Right lobe of liver (tissue), 6 donors: ENCODE measurements at places on chromosomes 4 and X. TPM values are rescaled to one million over a fixed set of nuclear protein-coding genes. Genes with fewer than 3 reads are reported as not detected.

DNA sequence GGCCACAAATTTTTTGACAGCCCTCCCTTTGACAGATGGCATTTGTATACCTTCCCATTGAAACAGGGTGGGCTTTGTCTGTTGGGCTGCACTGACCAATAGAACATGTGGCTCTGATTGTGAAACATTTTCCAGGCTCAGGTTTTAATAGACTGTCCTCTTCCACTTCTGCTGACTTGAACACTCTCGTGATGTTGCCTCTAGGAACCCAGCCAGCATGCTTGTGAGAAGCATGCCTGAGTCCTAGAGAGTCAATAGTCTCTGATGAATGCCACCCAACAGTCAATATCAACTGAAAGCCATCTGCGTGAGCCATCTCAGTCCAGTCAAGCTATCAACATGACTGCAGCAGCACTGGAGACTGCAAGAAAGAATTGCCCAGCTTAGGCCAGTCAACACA is 290.0 kb downstream of the SLC7A11 start:
- no peaks in the 10 kb centered on the region for H3K36me3 ChIP-seq
- H3K4me1 ChIP-seq = no peaks in the 10 kb centered on the region
- no peak overlapping the region for H3K4me3 ChIP-seq
- DNase-seq = no peak
- no peaks in the 10 kb centered on the region for H3K27me3 ChIP-seq

DNA sequence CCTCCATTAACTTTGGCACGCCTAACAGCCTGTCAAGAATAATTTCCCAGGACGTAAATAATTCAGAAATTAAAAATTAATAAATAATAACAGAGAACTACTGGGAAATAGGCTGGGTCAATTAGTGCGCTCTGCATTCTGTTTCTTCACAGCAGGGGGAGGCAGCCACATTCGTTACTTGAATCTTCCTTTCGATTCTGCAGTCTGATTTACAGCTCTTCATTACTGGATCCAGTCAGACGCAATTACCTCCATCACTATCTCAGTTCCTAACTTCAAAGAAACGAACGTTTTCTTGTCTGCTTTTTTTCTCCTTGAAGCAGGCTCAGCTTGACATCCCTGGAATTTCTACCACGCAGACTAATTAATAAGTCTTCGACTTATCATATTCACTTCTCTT is 9.0 kb upstream of the RPL34 start:
- H3K27me3 ChIP-seq = no peaks in the 10 kb centered on the region
- H3K4me1 ChIP-seq = no peaks in the 10 kb centered on the region

- H3K27ac ChIP-seq = no peak overlapping the region
- DNase-seq = no peak
- no peaks in the 10 kb centered on the region for H3K36me3 ChIP-seq
- H3K27me3 ChIP-seq = no peaks in the 10 kb centered on the region
- no peaks in the 10 kb centered on the region for H3K4me1 ChIP-seq
- H3K4me3 ChIP-seq = no peak overlapping the region
Measured at GRCh38 chr4:151169223-151169622, 69.8 kb downstream of the RPS3A start.

GRCh38 chrX:134538316-134538715 is 78.4 kb downstream of the HPRT1 start:
- DNase-seq = no peak
- no peak overlapping the region for H3K27ac ChIP-seq
- no peaks in the 10 kb centered on the region for H3K27me3 ChIP-seq
- H3K36me3 ChIP-seq = no peaks in the 10 kb centered on the region
- no peak overlapping the region for H3K4me3 ChIP-seq

The BEND2 gene
- not detected for total RNA-seq

The TLR1 gene
- 5.1 TPM for total RNA-seq

The AR gene
- 67.8 TPM for total RNA-seq

DNA sequence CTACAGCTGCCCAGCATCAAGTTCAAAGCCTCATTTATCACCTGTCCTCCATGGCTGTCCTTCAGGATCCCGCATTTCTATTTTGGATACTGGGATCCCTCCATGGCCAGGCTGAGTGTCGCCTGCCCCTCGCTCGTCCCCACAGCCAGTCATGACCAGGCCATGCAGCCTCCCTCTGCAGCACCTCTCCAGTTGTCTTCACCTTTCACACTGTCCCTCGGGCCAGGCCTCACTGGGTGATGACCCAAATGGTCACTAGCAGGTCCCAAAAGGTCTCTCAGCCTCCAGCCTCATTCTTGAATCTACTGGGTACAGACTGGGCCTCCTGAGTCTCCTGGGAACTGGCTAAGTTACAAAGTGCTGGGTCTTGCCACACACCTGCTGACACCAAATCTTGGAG is 48.7 kb upstream of the HELT start:
- H3K4me1 ChIP-seq = peaks cover 10% of the 10 kb centered on the region
- no peaks in the 10 kb centered on the region for H3K36me3 ChIP-seq
- H3K27ac ChIP-seq = no peak overlapping the region
- H3K4me3 ChIP-seq = no peak overlapping the region
- DNase-seq = no peak

The C4orf50 gene
- total RNA-seq = not detected

The CXCL11 gene
- total RNA-seq = not detected

- H3K27me3 ChIP-seq = no peaks in the 10 kb centered on the region
- no peak overlapping the region for H3K27ac ChIP-seq
- H3K4me1 ChIP-seq = no peaks in the 10 kb centered on the region
Measured at GRCh38 chrX:39652336-39652735, 445.4 kb downstream of the BCOR start.

DNA sequence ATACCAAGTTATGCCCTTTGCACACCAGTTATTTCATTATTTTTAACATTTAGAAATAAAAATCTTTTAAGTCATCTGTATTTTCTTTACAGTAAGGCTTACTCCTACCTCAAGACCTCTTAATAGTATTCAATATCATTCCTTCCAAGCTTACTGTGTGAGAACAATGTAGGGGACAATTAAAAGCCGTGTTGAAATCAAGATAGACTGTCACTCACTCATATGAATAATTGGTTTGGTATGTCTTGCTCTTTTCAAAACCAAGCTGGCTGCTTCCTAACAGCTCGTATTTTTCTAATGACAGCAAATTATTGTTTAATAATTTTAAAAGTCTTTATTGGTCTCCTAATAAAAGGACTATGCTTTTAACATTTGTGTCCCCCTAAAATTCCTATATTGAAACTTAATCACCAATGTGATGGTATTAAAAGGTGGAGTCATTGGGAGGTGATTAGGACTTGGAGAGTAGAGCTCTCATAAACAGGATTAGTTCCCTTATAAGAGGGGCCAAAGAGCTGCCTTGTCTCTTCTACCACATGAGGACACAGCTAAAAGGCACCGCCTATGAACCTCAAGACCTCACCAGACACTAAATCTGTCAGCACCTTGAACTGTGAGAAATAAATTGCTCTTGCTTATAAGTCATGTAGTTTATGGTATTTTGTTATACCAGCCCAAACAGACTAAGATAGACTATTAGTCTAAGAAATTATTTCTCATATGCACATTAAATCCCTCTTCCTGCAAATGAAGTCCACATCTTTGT is 4.1 kb downstream of the ABCB7 start:
- no peak overlapping the region for H3K27ac ChIP-seq
- H3K4me3 ChIP-seq = no peak overlapping the region
- no peaks in the 10 kb centered on the region for H3K27me3 ChIP-seq
- no peak for DNase-seq

- no peak overlapping the region for H3K4me3 ChIP-seq
- no peaks in the 10 kb centered on the region for H3K36me3 ChIP-seq
- no peak overlapping the region for H3K27ac ChIP-seq
- no peaks in the 10 kb centered on the region for H3K4me1 ChIP-seq
- DNase-seq = no peak
Measured at GRCh38 chrX:12297353-12297752, 159.1 kb downstream of the FRMPD4 start.

- H3K27me3 ChIP-seq = peaks cover 16% of the 10 kb centered on the region
- no peak for DNase-seq
- H3K27ac ChIP-seq = no peak overlapping the region
- no peak overlapping the region for H3K4me3 ChIP-seq
Measured at GRCh38 chr4:74366367-74366911, 1.5 kb downstream of the EREG start.

The ARHGEF38 gene
- total RNA-seq = 0.13 TPM

- no peaks in the 10 kb centered on the region for H3K36me3 ChIP-seq
- H3K4me3 ChIP-seq = no peak overlapping the region
- peaks cover 37% of the 10 kb centered on the region for H3K4me1 ChIP-seq
- DNase-seq = no peak
- H3K27ac ChIP-seq = no peak overlapping the region
Measured at GRCh38 chr4:6962211-6963041, 52.8 kb downstream of the TBC1D14 start.

The VAMP7 gene
- 27.7 TPM for total RNA-seq

The ARSJ gene
- total RNA-seq = 7.7 TPM

The CLGN gene
- total RNA-seq = 8.5 TPM

- H3K4me1 ChIP-seq = peaks cover 13% of the 10 kb centered on the region
- H3K27me3 ChIP-seq = no peaks in the 10 kb centered on the region
- no peak overlapping the region for H3K27ac ChIP-seq
Measured at GRCh38 chr4:122830426-122831095, 3.9 kb downstream of the FGF2 start.

- DNase-seq = no peak
- H3K36me3 ChIP-seq = peaks cover 14% of the 10 kb centered on the region
- peaks cover 14% of the 10 kb centered on the region for H3K4me1 ChIP-seq
- H3K4me3 ChIP-seq = peak overlapping the region; percentile 83
- H3K27me3 ChIP-seq = no peaks in the 10 kb centered on the region
Measured at GRCh38 chr4:4247696-4248028, 361 bp downstream of the TMEM128 start.

DNA sequence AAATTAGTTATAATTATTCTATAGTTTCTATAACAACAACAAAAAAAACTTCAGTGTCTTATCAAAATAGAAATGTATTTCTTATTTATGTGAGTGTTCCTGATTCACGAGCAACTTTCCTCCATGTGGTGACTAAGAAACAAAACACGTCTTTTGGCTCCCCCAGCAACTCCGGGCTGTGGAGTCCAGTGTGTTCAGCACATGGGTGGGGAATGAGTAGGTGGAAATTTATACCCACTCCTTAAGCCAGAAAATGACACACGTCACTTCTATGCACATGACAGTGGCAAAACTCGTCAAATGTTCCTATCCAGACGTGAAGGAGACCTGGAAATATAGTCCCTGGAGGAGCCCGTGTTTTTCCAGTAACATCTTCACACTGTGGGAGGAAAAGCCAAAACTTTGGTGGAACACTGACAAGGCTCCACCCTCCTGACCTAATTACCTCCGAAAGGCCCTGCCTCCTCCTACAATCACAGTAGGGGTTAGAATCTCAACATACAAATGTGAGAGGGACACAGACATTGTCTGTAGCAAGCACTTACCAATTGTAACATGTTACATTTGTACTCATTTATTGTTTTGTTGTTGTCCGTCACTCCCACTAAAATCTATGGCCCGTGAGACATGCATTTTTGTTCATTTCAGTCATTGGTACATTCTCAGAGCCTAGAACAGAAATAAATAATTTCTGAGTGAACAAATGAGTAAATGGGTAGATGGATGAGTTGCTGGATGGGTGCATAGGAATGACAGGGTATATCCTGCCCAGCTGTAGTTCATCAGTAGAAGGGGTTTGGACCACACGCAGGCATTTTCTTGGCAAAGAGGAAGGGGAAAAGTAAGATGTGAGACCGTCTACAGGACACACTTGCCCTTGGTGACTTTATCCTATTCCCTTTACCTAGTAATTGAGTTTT is 605.8 kb upstream of the TENM3 start:
- H3K4me1 ChIP-seq = no peaks in the 10 kb centered on the region
- H3K27ac ChIP-seq = no peak overlapping the region
- no peak overlapping the region for H3K4me3 ChIP-seq
- no peak for DNase-seq
- no peaks in the 10 kb centered on the region for H3K27me3 ChIP-seq
- H3K36me3 ChIP-seq = no peaks in the 10 kb centered on the region

- no peaks in the 10 kb centered on the region for H3K36me3 ChIP-seq
- no peak overlapping the region for H3K27ac ChIP-seq
- no peaks in the 10 kb centered on the region for H3K27me3 ChIP-seq
Measured at GRCh38 chr4:14234307-14234706, 606.8 kb upstream of the BOD1L1 start.

DNA sequence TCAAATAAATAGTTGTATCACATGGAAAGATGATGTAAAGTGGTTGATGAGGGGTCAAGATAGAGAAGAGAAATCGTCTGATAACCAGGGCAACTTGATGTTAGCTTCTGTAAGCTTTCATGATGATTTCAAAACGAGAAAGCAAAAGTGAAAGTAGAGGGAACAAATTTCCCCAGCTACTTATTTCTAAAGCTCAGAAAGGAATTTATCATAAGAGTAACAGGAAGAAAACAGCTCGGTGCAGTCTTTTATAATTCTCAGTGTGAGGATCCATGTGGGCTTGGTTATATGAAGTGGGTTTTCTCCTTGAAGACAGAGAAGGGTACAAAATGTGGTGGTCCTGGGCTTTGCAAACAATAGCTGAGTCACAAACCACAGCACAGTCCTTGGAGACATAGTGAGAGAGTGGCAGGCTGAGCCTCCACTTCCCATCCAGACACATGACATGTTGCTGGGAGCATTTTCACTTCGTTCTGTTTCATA is 32.1 kb upstream of the GLRA2 start:
- H3K4me1 ChIP-seq = no peaks in the 10 kb centered on the region
- H3K36me3 ChIP-seq = no peaks in the 10 kb centered on the region
- no peaks in the 10 kb centered on the region for H3K27me3 ChIP-seq
- peak overlapping the region; percentile 5 for H3K4me3 ChIP-seq
- H3K27ac ChIP-seq = peak overlapping the region; percentile 48

The MAGEB1 gene
- total RNA-seq = not detected

DNA sequence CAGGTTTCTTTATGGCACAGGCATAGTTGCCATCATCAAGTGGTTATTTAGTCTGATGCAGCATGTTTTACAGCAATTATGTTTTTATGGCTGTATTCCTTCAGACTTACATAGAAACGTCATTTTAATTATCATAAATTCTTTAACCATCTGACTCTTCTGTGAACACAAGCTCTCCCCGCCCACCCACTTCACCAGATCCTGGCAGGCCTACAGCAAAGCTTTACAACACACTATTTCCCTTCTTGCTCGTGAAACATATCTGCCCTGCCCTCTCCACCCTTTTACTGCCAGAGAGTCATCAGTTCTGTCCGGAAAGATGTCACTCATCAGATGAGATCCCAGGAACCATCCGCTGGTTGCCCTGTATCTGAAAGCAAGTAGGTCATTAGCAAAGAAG is 120.5 kb downstream of the HS6ST2 start:
- H3K27me3 ChIP-seq = peaks cover 3% of the 10 kb centered on the region
- H3K4me1 ChIP-seq = no peaks in the 10 kb centered on the region
- no peak for DNase-seq

The FOXO4 gene
- 7.5 TPM for total RNA-seq

GRCh38 chrX:77966361-77966760 is 3.1 kb downstream of the PGAM4 start:
- H3K36me3 ChIP-seq = no peaks in the 10 kb centered on the region
- no peaks in the 10 kb centered on the region for H3K27me3 ChIP-seq
- DNase-seq = no peak
- no peak overlapping the region for H3K4me3 ChIP-seq
- no peak overlapping the region for H3K27ac ChIP-seq

GRCh38 chr4:88242144-88242543 is 42.2 kb downstream of the PPM1K start:
- no peak overlapping the region for H3K4me3 ChIP-seq
- H3K4me1 ChIP-seq = no peaks in the 10 kb centered on the region
- no peaks in the 10 kb centered on the region for H3K36me3 ChIP-seq
